NCI-H2227 treated with DMSO at 0.1 percent for 48 hours (cell line): ENCODE measurements at places on chromosomes 7 and 10.
A peak's percentile ranks its signal among the peaks of the same experiment; 100 is the strongest.

- DNase-seq = no peak
These were observed 40.7 kb upstream of the FMC1 start for GRCh38 chr7:139300390-139300789.

GRCh38 chr7:69968969-69969556 is 370.8 kb downstream of the AUTS2 start:
- DNase-seq = no peak

- no peak for DNase-seq
These were observed 106.1 kb upstream of the RSU1 start for GRCh38 chr10:16923309-16923708.

GRCh38 chr7:101113836-101114235 is 13.1 kb upstream of the SERPINE1 start:
- DNase-seq = no peak

DNA sequence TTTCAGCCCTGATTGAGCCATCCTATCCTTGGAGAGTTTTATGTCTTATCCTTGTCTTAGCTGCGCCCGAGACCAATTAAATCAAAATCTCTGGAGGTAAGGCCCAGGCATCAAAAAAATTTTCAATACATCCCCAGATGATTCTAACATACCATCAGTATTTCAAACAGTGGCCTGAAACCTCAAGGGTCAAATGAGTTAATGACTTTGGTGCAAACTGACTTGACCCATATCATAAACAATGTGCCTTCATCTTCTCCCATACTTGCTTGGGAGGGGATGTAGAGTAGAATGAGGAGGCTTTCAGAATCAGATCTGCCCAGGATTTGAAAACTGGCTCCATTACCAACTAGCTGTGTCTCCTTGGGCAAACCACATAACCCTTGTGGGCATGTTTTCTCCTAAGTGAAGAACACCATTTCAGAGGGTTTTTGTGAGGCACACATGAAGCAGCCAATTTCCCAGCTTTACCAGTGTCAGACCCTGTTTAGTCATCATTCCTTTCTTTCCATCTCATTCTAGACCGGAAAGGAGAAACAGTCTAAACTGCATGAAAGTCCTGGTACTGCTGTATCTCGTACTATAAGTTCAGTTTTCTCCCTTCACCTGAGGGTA is 35.7 kb upstream of the ATXN7L1 start:
- DNase-seq = no peak

DNA sequence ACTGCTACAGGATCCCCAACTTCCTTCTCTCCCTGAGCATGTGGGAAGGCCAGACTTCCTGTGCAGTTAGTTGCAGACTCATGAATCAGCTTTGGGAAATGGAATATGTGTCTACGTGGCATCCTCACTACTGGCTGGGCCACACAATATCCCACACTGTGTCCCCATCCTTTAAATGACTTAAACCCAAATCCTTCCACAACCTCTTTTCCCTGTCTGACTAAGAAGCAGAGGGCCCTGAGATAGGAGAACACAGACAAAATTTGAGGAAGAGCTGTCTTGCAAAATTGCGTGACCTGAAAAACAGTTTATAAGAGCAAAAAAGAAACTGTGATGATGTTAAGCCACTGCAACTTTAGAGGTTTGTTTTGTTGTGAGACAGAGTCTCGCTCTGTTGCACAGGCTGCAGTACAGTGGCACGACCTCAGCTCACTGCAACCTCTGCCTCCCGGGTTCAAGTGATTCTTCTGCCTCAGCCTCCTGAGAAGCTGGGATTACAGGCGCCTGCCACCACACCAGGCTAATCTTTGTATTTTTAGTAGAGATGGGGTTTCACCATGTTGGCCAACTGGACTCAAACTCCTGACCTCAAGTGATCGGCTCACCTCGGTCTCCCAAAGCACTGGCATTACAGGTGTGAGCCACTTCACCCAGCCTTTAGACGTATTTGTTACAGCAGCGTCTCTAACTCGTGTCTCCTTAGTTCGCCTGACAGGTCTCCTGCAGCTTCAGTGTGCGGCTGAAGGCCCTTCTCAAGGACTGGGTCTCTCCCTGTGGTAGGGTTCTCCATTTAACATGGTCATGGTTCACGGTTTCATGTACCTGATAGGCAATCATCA is 46.9 kb upstream of the SFMBT2 start:
- no peak for DNase-seq

GRCh38 chr10:73509695-73510094 is 13.9 kb upstream of the PPP3CB start:
- DNase-seq = no peak

GRCh38 chr7:152341039-152341913 is 94.5 kb downstream of the KMT2C start:
- peak; percentile 55 for DNase-seq

GRCh38 chr7:112204499-112205342 is 1.5 kb downstream of the DOCK4 start:
- DNase-seq = peak; percentile 34

DNA sequence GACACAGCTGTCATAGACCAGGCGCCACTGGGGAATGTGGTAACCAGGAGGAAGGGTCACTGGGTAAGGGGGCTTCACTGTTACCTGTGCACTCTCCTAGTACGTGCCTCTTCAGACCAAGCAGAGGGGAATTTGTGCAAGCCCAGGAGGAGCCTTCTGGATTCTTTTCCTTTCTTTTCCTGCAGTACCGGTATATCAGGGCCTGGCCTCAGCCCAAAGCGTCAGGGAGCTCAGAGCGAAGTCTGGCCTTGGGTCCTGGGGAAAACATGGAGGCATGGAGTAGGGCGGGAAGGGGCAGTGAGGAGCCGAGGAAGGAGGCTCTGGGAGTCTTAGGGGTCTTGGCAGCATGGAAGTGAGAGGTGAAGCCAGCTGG is 133.6 kb upstream of the GDF10 start:
- DNase-seq = no peak
